CD8-positive, alpha-beta memory T cell (primary cell): ENCODE measurements at places on chromosomes 4 and X.

DNA sequence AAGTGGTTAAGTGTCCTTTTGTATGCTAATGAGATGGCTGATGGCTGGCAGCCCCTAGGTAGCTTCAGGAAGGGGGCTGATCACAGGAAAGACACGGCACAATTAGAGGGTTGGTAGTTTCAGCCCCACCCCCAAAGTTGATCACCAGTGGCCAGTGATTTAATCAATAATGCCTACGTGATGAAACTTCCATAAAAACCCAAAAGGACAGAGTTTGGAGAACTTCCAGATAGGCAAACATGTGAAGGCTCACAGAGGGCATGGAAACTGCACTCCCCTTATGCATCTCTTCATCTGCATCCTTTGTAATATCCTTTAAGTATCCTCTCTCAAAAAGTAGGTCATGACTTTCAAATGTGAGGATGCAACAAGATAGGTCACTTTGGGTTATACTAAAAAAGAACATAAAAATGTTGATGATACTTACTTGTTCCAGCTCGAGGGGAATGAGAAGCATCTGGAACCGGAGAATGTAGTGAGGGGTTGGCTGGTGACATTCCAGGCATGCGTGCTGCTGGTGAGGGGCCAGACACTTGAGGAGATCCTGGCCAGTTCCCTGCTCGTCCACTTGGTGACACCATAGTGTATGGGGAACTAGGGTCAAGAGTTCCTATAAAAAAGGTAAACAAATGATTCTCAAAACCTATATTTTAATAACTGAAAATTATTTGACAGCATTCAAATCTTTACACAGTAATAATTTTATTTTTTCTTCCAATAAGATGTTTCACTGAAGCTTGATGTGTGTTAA is 16.7 kb upstream of the CXorf38 start:
- peaks cover 8% of the 10 kb centered on the region for H3K4me1 ChIP-seq
- no peaks in the 10 kb centered on the region for H3K27me3 ChIP-seq
- DNase-seq, result no peak
- no peak overlapping the region for H3K27ac ChIP-seq
- no peak overlapping the region for H3K4me3 ChIP-seq

- peaks cover 50% of the 10 kb centered on the region for H3K4me1 ChIP-seq
- H3K27ac ChIP-seq, result peak overlapping the region; percentile 84
- peak overlapping the region; percentile 53 for H3K4me3 ChIP-seq
- H3K36me3 ChIP-seq, result no peaks in the 10 kb centered on the region
- no peaks in the 10 kb centered on the region for H3K27me3 ChIP-seq
These were observed 30.8 kb downstream of the RTL5 start for GRCh38 chrX:72100824-72101351.

DNA sequence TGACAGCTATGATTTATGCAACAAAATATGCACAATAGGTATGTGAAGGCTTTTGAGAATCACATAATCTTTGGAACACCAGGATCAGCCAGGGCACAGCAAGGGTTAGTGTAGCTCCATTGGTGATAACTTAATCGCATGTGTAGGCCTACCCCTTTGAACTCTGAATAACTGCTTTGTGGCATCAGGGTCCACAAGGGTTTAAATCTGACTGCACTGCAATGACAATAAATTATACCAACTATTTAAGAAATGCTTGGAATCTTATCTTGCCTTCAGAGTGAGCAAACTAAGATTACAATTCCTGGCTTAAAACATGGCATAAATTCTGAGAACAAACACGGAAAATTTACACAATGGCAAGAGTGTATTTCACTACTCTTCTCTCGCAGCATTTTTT is 245.8 kb downstream of the FBXO8 start:
- H3K36me3 ChIP-seq, result no peaks in the 10 kb centered on the region
- H3K4me1 ChIP-seq, result no peaks in the 10 kb centered on the region
- no peaks in the 10 kb centered on the region for H3K27me3 ChIP-seq
- no peak for DNase-seq
- H3K4me3 ChIP-seq, result no peak overlapping the region

DNA sequence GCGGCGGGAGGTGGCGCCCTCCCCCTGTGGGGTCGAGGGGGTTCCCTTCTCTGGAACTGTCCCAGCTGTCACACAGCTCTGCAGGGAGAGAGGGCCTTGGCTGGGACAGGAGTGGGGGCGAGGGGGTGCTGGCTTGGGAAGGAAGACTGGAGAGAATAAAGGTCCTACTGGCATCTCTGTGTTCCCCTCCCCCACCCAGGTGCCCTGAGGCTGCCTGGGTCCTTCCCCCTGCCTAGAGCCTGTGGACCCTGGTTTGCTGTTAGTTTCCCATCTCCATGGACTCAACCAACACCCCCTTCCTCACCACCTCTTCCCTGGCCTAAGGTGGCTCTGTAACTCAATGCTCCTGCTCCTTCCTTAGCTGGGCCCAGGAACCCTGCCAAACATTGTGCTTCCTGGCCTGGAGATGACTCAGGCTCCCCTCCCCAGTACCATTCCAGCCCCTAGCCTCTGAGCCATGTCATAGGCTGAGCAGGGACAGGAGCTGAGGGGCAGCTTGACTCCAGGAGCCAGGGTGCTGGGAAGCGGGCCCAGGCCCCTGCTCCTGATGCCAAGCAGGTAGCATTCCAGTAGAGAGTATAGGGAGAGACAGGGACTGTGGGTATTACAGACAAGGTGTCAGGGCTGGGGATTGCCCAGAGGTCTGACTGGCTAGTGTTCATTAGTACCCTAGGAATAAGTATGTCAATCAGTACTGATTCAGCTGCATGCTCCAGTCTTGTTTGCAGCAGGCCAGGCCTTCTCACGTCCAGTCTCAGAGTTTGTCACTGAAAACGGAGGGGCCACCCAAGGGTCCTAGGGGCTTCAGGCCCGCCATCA is 100.7 kb downstream of the EFNB1 start:
- DNase-seq, result no peak
- no peaks in the 10 kb centered on the region for H3K36me3 ChIP-seq
- no peak overlapping the region for H3K27ac ChIP-seq

DNA sequence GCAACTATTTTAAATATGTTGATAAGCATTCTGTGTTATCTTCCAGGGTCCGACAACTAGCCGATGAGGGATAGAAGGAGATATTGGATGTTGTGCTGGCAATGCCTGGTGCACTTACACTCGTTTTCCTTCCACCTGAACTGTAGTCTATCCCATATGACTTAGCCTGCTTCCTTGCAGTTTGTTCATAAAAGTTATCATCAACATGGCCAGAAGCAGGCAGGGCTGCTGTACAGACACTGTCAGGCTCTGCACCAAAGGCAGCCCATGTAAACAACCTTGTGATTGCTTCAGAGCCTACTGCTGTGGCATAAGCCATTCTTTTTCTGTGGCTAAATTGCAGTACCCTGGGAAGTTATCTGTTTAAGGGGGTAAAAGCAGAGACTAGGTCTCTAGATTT is 1.6 kb downstream of the MAPK10 start:
- no peaks in the 10 kb centered on the region for H3K4me1 ChIP-seq
- no peaks in the 10 kb centered on the region for H3K36me3 ChIP-seq
- H3K27me3 ChIP-seq, result no peaks in the 10 kb centered on the region
- no peak overlapping the region for H3K4me3 ChIP-seq
- H3K27ac ChIP-seq, result no peak overlapping the region

DNA sequence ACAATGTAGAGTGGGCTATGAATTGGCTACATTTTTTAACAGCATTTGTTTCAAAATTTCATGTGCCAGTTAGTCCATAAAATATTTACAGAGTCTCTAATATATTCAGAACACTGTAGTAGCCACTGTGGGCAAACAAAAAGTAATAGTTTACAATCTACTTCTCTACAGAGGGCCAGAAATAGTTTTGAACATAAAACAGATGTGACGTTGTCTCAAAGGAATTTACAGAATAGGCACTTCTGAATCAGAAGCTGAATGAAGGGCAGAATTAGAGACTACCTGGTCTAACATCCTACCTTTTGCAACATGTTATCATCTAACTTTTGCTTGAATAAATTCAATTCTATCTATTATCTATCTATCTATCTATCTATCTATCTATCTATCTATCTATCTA is 811.9 kb upstream of the EPHA5 start:
- H3K27me3 ChIP-seq, result no peaks in the 10 kb centered on the region
- H3K4me1 ChIP-seq, result no peaks in the 10 kb centered on the region
- DNase-seq, result no peak
- H3K27ac ChIP-seq, result no peak overlapping the region
- H3K4me3 ChIP-seq, result no peak overlapping the region

- no peaks in the 10 kb centered on the region for H3K27me3 ChIP-seq
- no peak overlapping the region for H3K27ac ChIP-seq
- H3K4me1 ChIP-seq, result peaks cover 21% of the 10 kb centered on the region
- H3K36me3 ChIP-seq, result no peaks in the 10 kb centered on the region
These were observed 3.1 kb downstream of the ZGRF1 start for GRCh38 chr4:112633477-112634235.
